ENCODE measurements at places on chromosomes 12 and 14. TPM values are rescaled to one million over a fixed set of nuclear protein-coding genes. Genes with fewer than 3 reads are reported as not detected.

DPF3 gene
- total RNA-seq = not detected

GRCh38 chr12:113880988-113881962 lies 84.8 kb downstream of the RBM19 start:
- DNase-seq = no peak
- no peaks in the 10 kb centered on the region for H3K36me3 ChIP-seq
- H3K27ac ChIP-seq = no peak overlapping the region
- no peak overlapping the region for H3K4me3 ChIP-seq
- H3K4me1 ChIP-seq = no peaks in the 10 kb centered on the region

TAC3 gene
- 13.8 TPM for total RNA-seq

GPR137C gene
- 9.3 TPM for total RNA-seq

TMEM229B gene
- total RNA-seq = 0.12 TPM

HVCN1 gene
- 12.0 TPM for total RNA-seq

- no peak overlapping the region for H3K27ac ChIP-seq
- no peak overlapping the region for H3K4me3 ChIP-seq
- no peaks in the 10 kb centered on the region for H3K36me3 ChIP-seq
- no peak for DNase-seq
- H3K4me1 ChIP-seq = no peaks in the 10 kb centered on the region
- no peaks in the 10 kb centered on the region for H3K27me3 ChIP-seq
These were observed 28.2 kb downstream of the ANO2 start for GRCh38 chr12:5916785-5917290.

GRCh38 chr14:99325016-99325415 lies 53.0 kb upstream of the BCL11B start:
- no peak overlapping the region for H3K27ac ChIP-seq
- no peak overlapping the region for H3K4me3 ChIP-seq
- no peak for DNase-seq

DNA sequence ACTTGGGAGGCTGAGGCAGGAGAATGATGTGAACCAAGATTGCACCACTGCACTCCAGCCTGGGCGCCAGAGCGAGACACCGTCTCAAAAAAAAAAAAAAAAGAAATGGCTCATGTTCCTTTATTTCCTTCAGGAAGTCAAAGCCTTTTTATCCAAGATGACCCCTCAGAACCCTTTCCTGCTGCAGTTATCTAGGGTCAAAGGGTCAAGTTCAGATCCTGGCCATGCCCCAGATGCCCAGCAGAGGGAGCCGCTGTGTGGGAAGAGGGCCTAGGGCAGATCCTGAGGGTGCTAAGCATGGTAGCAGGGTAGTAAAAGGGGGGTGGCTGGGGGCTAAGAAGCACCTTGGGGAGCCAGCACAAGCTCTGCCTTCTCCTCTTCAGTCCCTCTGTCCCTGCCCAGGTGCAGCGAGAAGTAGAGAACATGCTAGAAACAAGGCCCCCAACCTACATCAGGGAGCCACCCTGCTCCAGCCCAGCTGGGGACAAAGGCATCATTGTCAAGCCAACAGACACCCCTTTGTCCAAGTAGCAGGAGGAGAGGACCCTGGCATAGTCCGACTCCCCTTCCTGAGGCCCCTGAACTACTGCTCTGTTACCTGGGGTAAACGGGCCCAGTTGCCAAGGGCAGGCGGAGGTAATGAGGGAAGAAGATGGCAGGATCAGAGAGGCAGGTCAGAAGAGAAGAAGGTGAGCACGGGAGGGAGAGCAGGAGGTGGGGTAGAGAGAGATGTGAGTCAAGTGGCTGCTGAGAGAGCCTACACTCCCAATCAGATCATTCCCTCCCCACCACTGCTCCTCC lies 6.5 kb downstream of the NFE2 start:
- no peaks in the 10 kb centered on the region for H3K36me3 ChIP-seq
- DNase-seq = peak; percentile 63
- no peak overlapping the region for H3K4me3 ChIP-seq
- H3K27me3 ChIP-seq = no peaks in the 10 kb centered on the region

HSPB8 gene
- not detected for total RNA-seq

DNA sequence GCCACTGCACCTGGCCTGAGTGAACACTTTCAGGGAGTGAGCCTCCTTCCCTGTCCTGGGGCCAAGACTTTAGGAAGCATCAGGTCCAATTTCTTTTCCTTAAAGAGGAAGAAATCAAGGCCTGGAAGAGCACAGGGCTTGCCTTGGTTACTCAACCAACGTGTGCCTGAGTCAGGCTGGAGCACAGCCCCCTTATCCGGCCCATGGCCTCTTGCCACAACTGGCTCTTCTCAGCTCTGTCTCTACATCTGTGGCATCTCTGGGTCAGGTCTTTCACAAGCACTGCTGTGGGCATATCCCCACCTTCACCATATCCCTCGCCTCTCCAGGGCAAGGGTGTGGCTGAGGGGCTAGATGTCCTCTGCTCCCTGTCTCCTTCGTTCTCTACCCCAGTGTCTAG lies 6.8 kb downstream of the MYH6 start:
- no peaks in the 10 kb centered on the region for H3K36me3 ChIP-seq
- no peak for DNase-seq
- H3K4me3 ChIP-seq = no peak overlapping the region
- peaks cover 6% of the 10 kb centered on the region for H3K27me3 ChIP-seq

NT5DC3 gene
- total RNA-seq = 3.1 TPM

GRCh38 chr12:125228519-125229260 lies 163.5 kb downstream of the AACS start:
- no peaks in the 10 kb centered on the region for H3K27me3 ChIP-seq
- no peak overlapping the region for H3K4me3 ChIP-seq
- H3K36me3 ChIP-seq = no peaks in the 10 kb centered on the region
- peaks cover 13% of the 10 kb centered on the region for H3K4me1 ChIP-seq
- H3K27ac ChIP-seq = no peak overlapping the region

DNA sequence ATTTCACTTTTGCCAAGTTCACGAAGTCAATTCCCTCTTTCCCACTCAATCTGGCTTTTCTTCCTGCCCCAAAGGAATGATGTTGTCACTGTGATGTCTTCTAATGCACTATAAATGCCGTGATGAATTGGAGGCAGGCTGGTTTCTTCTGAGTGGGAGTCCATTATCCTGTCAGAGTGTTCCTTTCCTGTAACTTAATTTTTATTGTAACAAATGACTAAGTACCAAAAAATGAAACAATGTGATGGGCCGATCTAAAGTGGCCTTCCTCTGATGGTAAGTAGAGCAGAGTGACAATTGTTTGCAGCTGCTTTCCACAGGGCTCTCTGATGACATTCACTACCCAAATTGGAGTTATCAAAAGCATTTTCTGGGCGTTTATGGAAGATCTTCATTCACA lies 22.2 kb downstream of the TMEM30B start:
- H3K27ac ChIP-seq = no peak overlapping the region
- peaks cover 21% of the 10 kb centered on the region for H3K27me3 ChIP-seq
- H3K4me3 ChIP-seq = no peak overlapping the region
- DNase-seq = no peak
- no peaks in the 10 kb centered on the region for H3K36me3 ChIP-seq

SLC38A6 gene
- total RNA-seq = 11.2 TPM

GRCh38 chr12:29650371-29650770 lies 133.4 kb downstream of the TMTC1 start:
- H3K27ac ChIP-seq = no peak overlapping the region
- no peaks in the 10 kb centered on the region for H3K4me1 ChIP-seq
- H3K27me3 ChIP-seq = no peaks in the 10 kb centered on the region
- H3K36me3 ChIP-seq = no peaks in the 10 kb centered on the region
- H3K4me3 ChIP-seq = no peak overlapping the region

ALDH2 gene
- 107 TPM for total RNA-seq

- H3K4me3 ChIP-seq = no peak overlapping the region
- no peak for DNase-seq
- no peaks in the 10 kb centered on the region for H3K36me3 ChIP-seq
- H3K4me1 ChIP-seq = peaks cover 20% of the 10 kb centered on the region
- no peak overlapping the region for H3K27ac ChIP-seq
These were observed 110.0 kb downstream of the DYRK2 start for GRCh38 chr12:67758521-67758920.

- no peak overlapping the region for H3K27ac ChIP-seq
- H3K4me1 ChIP-seq = peaks cover 14% of the 10 kb centered on the region
- no peaks in the 10 kb centered on the region for H3K36me3 ChIP-seq
- H3K27me3 ChIP-seq = no peaks in the 10 kb centered on the region
- H3K4me3 ChIP-seq = no peak overlapping the region
These were observed 9.2 kb downstream of the SOS2 start for GRCh38 chr14:50222055-50222613.

GRCh38 chr12:28704477-28705169 lies 444.5 kb upstream of the FAR2 start:
- no peak for DNase-seq
- H3K4me3 ChIP-seq = no peak overlapping the region
- H3K36me3 ChIP-seq = no peaks in the 10 kb centered on the region
- no peak overlapping the region for H3K27ac ChIP-seq
- H3K27me3 ChIP-seq = no peaks in the 10 kb centered on the region

OR6C2 gene
- total RNA-seq = not detected

- no peak for DNase-seq
- H3K4me1 ChIP-seq = peaks cover 14% of the 10 kb centered on the region
- peak overlapping the region; percentile 15 for H3K27ac ChIP-seq
- no peaks in the 10 kb centered on the region for H3K27me3 ChIP-seq
These were observed 34.5 kb downstream of the PLCZ1 start for GRCh38 chr12:18703321-18703720.

CMKLR1 gene
- total RNA-seq = not detected

Data from neural progenitor cell (in vitro differentiated cells).